Astrocyte (in vitro differentiated cells and primary cell): ENCODE measurements at places on chromosomes 1 and 21. TPM values are rescaled to one million over a fixed set of nuclear protein-coding genes. Genes with fewer than 3 reads are reported as not detected.
A peak's percentile ranks its signal among the peaks of the same experiment; 100 is the strongest.

Gene GBP5
- 0.62 and 0.79 TPM in 2 replicates for total RNA-seq

GRCh38 chr21:38661197-38661871 lies 144.4 kb upstream of the ETS2 start:
- DNase-seq: peak; percentile 12

Gene CELA3B
- total RNA-seq: not detected in 2 replicates

GRCh38 chr1:229225331-229225782 lies 45.6 kb upstream of the RAB4A start:
- no peak for DNase-seq

Gene LRIF1
- 17.1 and 19.4 TPM in 2 replicates for total RNA-seq

GRCh38 chr1:176073524-176074157 lies 133.4 kb downstream of the COP1 start:
- peak; percentile 49 for DNase-seq

Gene RGSL1
- total RNA-seq: not detected in 2 replicates

Gene ORC1
- total RNA-seq: 1.1 and 2.1 TPM in 2 replicates

Gene SERPINC1
- not detected in 2 replicates for total RNA-seq

Gene MAP1LC3C
- 3.4 and 9.9 TPM in 2 replicates for total RNA-seq

DNA sequence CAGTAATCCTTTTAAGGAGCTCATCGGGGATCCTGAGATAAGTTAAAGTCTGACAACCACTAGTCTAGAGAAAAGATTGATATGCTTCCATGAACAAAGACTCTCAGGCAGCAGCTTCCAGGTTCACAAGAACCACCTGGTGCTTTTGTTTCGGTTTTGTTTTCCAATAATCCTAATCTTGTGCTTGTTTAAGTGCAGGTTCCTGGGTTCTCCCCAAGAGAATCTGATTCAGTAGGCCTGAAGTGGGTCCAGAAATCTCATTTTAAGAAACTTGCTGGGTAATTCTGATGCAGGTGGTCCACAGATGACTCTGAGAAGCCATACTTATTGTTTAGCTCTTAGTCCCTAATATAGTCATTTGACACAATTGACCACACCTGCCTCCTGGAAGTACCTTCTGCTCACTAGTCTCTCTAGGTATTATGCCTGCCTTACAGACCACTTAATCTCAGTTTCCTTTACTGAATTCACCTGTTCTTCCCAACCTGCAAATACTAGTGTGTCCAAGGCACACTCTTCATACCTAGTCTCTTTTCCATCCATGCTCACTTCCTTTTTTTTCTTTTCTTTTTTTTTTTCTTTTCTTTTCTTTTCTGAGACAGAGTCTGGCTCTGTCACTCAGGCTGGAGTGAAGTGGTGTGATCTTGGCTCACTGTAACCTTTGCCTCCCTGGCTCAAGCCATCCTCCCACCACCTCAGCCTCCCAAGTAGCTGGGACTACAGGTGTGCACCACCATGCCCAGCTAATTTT lies 20.5 kb upstream of the FRRS1 start:
- no peak for DNase-seq

DNA sequence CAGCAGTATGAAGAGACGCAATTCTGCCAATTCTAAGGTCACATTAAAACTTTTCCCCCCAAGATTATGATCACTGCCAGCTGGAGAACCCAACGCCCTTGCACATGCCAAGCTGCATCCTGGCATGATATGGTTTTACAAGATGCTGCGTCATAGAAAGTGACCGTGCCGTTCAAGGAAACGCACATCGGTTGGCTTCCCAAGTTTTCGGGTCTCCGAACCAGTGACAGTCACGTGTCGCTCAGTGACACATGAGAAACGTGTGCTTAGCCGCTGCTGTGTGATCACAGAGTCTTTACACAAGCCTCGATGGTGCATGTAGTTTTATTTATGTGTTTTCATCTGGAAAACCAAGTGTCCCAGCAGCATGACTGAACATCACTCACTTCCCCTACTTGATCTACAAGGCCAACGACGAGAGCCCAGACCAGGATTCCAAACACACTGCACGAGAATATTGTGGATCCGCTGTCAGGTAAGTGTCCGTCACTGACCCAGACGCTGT lies 7.4 kb downstream of the SMIM1 start:
- no peak for DNase-seq

Gene RIT1
- 59.4 and 63.2 TPM in 2 replicates for total RNA-seq

GRCh38 chr1:78721136-78721535 lies 71.5 kb downstream of the IFI44 start:
- DNase-seq: no peak

DNA sequence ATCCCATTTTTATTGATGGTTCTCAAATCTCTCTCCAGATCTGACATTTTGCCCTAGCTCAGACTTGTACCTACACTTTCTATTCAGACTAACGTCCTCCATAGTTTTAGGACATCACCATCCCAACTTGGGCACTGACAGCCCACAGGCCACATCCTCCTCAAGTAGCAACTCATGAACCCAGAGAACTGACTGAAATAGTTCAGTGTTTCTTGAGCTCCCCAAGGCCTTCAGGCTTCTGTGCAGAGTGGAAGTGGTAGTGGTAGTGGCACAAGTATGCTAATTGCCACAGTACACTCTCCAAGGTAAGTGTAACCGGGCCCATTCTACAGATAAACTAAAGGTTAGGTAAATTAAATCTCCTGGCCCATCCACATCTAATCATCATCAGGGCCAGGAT lies 112.6 kb downstream of the SLC45A1 start:
- DNase-seq: no peak

Gene SLC25A34
- 0.73 and 1.0 TPM in 2 replicates for total RNA-seq

DNA sequence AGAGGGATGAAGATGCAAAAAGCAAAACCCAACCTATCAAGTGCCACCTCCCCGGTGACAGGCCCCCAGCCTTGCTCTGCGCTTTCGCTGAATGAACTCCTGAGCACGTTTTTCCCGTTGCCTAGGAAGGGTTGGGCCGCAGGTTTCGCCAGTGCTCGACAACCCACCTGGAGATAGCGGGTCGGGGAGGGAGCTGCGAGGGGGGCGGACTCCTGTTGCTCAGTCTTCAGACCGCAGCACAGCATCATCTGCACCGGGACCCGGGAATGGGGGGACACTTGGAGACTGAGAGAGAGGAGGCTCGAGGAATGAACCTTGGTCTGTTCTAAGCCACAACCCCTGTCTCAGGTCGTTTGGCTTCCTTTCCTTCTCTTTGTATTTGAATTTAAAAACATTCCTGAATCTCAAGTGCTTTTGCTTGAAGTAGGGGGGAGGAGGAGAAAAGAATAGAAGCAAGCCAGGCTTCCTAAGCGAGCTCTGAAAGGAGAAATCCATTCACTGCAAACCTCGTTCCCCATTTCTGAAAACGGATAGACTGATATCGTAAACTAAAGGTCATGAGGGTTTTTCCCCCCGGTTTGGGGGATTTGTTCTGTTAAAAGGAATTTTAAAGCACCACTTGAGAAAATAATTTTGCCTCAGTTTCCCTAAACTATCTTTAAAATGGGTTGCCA lies 1.2 kb downstream of the AK5 start:
- peak; percentile 3 for DNase-seq

DNA sequence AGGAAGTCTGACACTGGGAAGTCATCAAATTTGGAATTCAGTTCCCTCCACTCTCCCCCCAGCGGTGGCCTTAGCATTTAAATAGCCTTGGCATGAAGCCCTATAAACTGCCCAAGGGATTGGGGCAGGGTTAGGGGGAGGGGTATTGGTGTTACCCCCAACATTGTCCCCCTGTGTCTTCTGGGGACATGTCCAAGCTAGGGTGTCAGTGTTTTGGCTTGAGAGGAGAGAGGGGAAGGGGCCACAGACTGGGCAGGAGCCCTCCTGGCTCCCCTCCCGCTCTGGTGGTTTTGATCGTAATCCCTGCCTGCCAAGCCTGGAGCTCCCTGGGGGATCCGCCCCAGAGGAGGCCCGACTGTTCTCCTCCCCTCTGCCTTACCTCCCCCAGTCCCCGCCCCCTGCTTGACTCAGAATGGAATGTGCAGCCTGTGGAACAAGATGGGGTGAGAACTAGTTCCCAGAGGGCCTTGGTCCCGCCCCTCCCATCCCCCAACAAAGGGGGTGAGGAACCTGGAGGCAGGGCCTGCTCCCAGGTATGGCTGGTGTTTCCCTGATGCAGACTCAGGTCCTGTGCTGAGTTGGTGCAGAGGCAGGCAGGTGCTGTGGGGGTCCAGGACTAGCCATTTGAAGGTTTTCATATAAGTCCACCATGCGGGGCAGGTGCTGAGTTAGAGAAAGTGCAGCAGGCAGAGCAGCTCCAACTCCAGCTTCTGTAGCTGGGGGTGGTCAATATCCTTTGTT lies 7.4 kb downstream of the SOX13 start:
- DNase-seq: peak; percentile 76

DNA sequence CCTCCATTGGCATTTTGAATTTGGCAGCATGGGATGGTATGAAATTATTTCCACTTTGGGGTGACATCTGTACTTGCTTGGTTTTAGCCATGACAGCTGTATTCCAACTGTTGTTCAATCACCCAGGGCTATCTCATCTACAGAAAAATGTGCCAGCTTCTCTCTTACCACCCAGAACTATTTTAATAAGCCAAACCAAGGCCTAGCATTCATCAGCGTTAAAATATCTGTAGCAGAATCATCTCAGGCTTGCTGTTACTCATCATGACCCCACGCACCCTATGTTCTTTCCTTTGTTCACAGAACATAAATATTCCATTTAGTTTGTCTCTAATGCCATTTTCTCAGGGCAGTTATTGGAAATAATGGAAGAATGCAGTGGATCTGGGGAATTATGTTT lies 49.8 kb downstream of the GIPC2 start:
- DNase-seq: peak; percentile 80

DNA sequence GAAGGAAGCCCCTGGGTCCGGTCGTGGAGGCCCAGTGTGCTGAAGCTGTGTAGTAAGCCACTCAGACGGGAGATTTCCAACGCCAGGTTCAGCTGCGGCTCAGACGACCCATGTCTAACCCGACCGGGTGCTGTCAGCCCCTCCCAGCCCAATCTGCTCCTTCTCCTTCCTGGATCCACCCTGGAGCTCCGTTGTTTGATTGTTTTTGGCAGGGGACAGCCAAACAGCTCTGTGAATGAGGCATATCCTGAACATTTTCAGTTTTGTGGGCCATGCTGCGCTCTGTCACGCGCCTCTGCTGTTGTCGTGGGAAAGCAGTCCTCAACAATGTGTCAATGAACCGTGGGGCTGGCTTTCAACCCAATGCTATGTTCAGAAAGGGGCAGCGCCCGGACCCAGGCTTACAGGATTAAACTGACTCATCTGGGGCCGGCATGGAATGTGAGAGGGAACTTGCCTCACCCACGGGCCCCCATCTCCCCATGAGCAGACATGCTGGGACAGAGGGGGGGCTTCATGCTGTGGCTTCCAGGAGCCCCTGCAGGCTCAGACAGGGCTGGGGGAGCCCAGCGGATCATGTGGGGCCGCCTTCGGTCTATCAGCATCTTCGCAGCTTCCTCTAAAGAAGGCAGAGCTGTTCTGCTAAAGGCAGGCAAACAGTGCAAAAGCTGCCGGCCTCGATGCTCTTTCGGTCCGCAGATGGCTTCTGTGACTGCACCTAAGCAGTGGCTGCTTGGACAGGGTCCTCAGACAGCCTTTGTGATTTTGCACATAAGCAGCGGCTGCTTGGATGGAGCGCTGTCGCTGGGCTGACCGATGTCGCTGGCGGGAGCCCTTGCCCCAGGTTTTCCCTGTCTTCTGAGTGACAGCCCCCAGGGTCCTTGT lies 101.7 kb downstream of the RIPK4 start:
- peak; percentile 66 for DNase-seq

GRCh38 chr1:43233631-43234030 lies 36.2 kb upstream of the TMEM125 start:
- no peak for DNase-seq

Gene PODN
- total RNA-seq: 1.9 and 2.6 TPM in 2 replicates

Gene VTCN1
- total RNA-seq: 0.43 and 1.3 TPM in 2 replicates

Gene CD34
- total RNA-seq: 0.29 and 0.45 TPM in 2 replicates

DNA sequence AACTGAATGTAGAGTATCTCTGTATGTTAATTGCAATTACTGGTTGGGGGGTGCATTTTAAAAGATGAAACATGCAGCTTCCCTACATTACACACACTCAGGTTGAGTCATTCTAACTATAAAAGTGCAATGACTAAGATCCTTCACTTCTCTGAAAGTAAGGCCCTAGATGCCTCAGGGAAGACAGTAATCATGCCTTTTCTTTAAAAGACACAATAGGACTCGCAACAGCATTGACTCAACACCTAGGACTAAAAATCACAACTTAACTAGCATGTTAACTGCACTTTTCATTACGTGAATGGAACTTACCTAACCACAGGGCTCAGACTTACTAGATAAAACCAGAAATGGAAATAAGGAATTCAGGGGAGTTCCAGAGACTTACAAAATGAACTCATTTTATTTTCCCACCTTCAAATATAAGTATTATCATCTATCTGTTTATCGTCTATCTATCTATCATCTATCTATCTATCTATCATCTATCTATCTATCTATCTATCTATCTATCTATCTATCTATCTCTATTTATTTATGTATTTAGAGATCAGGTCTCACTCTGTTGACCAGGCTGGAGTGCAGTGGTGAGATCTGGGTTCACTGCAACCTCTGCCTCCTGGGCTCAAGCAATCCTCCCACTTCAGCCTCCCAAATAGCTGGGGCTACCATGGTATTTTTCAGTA lies 47.8 kb downstream of the CHML start:
- DNase-seq: peak; percentile 70

Gene TRIM63
- not detected in 2 replicates for total RNA-seq

GRCh38 chr1:233695901-233696300 lies 82.0 kb downstream of the KCNK1 start:
- no peak for DNase-seq

DNA sequence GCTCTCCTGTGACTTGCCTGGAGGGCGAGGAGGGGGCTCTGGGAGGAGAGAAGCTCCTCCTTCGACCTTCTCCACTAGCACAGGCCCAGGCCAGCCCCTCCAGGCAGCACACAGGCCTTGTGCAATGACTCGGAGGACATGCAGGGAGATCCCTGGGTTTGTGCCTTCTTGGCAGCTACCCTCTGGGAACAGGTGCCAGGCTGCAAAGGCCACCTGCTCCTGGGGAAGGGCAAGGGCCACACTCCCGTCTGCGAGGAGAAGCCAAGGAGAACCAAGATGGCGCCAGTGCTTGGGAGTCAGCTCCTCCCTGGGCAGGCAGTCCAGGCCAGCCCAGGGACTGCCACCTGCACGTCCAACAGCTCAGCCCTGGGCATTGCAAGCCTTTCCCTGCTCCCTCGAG lies 15.3 kb downstream of the CASZ1 start:
- DNase-seq: no peak
